Central memory CD4-positive, alpha-beta T cell (primary cell): ENCODE measurements at places on chromosomes 1 and 21.
A peak's percentile ranks its signal among the peaks of the same experiment; 100 is the strongest.

DNA sequence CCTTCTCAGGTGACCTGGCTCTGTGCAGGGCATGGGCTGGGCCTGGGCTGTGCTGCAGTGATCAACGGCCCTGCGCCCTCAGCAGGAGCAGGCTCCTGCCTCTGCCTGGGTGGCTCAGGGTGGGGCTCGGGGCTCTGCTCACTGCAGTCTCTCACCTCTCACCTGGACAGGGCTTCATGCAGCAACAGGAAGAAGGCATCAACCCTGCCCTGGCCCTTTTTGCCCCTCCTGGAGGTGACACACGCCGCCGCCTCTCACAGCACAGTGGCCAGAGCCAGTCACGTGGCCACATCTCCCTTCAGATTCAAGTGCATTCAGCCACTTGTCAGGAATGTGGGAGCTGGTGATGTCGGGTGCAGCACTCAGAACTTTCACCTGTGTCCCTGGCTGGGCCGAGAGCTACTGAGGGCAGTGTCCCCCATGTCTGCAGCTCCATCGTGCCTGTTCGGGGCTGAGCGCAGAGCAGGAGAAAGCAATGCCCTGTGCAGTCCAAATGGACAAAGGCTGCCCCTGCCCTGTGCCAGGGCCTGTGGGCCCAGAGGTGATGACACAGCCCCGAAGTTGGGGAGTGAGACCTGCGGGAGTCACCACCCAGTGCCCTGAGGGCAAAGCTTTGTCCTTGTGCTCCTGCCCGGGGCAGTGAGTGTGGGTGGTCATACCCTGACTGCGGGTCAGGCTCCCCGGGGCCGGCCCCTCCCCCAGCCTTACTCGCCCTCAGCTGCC lies 314.0 kb downstream of the PTPRU start:
- no peak for DNase-seq

GRCh38 chr1:22444856-22445255 lies 6.8 kb upstream of the ZBTB40 start:
- no peak for DNase-seq

- DNase-seq: no peak
Observed at GRCh38 chr1:25932321-25932720, 26.1 kb upstream of the STMN1 start.

DNA sequence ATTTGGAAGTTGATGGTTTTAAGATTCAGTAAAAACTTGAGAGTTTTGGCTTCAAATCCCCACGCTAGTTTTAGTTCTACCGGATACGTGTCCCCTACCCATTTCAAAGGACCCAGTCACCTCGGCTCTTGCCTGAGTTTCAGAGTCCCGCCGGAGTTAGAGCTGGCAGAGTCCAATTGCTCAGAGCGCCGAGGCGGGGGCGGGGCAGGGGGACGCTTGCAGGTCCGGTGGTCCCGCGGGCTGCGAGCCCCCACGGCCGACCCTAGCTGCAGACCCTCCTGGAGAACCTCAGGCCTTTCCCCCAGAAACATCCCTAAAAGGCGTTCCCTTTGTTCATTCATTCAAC lies 765 bp upstream of the VPS45 start:
- DNase-seq: peak; percentile 7

- no peak for DNase-seq
Observed at GRCh38 chr1:236920286-236920894, 83.9 kb downstream of the MT1HL1 start.

DNA sequence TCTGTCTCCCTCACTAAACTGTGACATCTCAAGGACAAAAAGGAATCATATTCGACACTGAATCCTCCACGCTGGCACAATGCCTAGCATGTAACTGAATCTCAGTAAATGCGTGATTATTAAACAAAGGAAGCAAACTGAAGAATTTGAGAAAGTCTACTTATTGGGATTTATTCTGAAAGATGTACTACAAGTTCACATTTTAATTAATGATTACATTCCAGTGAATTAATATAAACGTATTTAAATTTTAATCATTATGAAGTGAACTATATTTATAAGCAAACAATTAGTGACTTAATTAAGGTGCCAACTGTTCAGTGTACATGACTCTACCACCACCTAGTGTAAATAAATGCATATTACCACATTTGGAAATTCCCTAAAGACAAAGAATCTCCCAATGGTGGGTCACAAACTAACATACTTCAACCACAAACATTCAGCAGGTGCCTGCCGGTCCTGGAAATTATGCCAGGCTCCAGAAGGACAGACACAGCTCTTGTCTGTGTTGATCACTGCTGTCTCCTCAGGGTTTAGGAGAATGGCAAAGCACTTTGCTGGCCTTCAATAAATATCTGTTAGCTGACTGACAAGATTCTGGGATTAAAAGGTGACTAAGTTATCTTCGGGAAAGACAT lies 56.3 kb downstream of the SMYD3 start:
- no peak for DNase-seq

GRCh38 chr1:231691618-231692259 lies 65.1 kb downstream of the DISC1 start:
- DNase-seq: no peak
